ENCODE measurements at places on chromosomes 13 and 19. TPM values are rescaled to one million over a fixed set of nuclear protein-coding genes. Genes with fewer than 3 reads are reported as not detected.

GRCh38 chr13:41597348-41598041, 140.1 kb downstream of the RGCC start:
- H3K27me3 ChIP-seq = no peaks in the 10 kb centered on the region
- no peaks in the 10 kb centered on the region for H3K36me3 ChIP-seq
- no peaks in the 10 kb centered on the region for H3K4me1 ChIP-seq
- H3K27ac ChIP-seq = no peak overlapping the region
- no peak for DNase-seq
- no peak overlapping the region for H3K4me3 ChIP-seq

GRCh38 chr13:24269821-24270220, 39.6 kb upstream of the C1QTNF9 start:
- H3K27ac ChIP-seq = no peak overlapping the region
- H3K4me3 ChIP-seq = no peak overlapping the region
- no peaks in the 10 kb centered on the region for H3K36me3 ChIP-seq
- DNase-seq = no peak
- no peaks in the 10 kb centered on the region for H3K27me3 ChIP-seq

DNA sequence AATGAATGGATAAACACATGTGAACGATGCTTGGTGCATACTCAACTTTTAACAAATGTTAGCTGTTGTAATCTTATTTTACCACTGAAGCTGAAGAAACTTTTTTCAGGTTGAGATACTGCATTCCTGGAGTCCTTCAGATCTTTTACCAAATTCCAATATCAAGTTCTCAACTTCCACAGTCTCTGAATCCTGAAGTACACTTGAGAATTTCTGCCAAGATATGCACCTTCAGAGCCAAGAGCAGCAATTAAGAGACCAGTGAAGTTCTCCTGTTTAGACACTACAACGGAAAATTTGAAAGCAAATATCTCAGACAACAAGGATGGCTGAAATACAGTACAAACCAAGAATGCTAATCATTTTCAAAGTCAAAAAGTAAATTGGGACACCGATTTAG, 84.6 kb upstream of the MTIF3 start:
- no peak overlapping the region for H3K27ac ChIP-seq

- H3K4me3 ChIP-seq = no peak overlapping the region
- H3K27me3 ChIP-seq = no peaks in the 10 kb centered on the region
- DNase-seq = no peak
- no peaks in the 10 kb centered on the region for H3K36me3 ChIP-seq
Observed at GRCh38 chr13:42075517-42075916, 27.1 kb downstream of the DGKH start.

- no peak for DNase-seq
- no peaks in the 10 kb centered on the region for H3K27me3 ChIP-seq
Observed at GRCh38 chr19:452829-453228, 8.0 kb downstream of the SHC2 start.

DNA sequence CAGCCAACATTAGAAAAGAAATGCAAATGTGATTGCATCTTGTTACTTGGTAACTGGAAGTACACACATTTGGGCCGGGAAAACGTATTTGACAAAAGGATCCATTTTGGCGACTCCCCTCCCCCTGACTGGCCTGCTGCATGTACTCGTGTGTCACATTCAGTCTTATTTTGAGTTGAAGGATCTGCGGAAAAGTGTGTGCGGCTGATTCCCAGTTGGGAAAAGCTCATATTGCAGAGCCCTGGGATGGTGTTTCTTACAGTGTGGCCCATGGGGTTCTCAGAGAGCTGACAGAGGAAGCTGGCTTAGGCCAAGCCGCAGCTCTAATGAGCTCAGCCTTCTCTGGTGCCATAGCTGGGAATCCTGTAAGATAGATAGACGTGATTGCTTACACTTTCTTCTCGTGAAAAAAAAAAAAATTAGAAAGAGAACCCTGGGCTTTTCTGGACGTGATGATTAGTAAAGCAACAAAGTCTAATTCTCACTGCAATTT, 170.3 kb upstream of the ARGLU1 start:
- no peak overlapping the region for H3K27ac ChIP-seq
- no peaks in the 10 kb centered on the region for H3K27me3 ChIP-seq
- no peaks in the 10 kb centered on the region for H3K36me3 ChIP-seq
- no peaks in the 10 kb centered on the region for H3K4me1 ChIP-seq

GRCh38 chr13:98541191-98541590, 35.7 kb downstream of the STK24 start:
- no peaks in the 10 kb centered on the region for H3K36me3 ChIP-seq
- peaks cover 99% of the 10 kb centered on the region for H3K4me1 ChIP-seq
- peak overlapping the region; percentile 54 for H3K27ac ChIP-seq
- H3K27me3 ChIP-seq = no peaks in the 10 kb centered on the region
- DNase-seq = no peak

DNA sequence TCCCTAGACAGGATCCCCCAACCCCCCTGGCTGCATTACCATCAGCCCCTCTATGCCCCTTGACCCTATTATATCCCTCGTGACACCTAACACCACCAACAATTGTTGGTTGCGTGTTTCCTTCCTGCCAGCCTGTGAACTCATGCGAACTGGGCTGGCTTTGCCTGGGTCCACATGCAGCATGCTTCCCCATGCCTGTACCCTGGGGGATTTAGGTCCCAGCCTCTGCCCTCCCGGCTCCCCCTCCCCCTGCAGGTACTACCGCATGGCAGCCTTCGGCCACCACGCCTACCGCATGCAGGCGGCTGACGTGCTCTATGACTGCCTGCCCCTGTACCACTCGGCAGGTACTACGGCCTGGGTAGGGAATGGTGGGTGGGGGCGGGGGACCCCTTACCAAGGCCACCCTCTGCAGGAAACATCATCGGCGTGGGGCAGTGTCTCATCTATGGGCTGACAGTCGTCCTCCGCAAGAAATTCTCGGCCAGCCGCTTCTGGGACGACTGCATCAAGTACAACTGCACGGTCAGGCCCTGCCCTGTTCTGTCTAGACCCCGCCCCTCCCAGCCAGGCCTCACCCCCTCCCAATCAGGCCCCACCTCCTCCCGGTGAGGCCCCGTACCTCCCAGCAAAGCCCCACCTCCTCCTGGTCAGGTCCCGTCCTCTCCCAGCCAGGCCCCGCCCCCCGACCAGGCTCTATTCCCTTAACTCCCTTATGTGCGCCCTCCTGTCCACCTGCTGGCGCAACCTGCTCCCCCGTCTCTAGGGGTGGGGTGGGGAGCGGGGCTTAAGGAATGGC, 18.5 kb downstream of the SLC27A1 start:
- no peak overlapping the region for H3K27ac ChIP-seq
- no peaks in the 10 kb centered on the region for H3K36me3 ChIP-seq
- peaks cover 15% of the 10 kb centered on the region for H3K4me1 ChIP-seq
- H3K4me3 ChIP-seq = peak overlapping the region; percentile 5
- H3K27me3 ChIP-seq = no peaks in the 10 kb centered on the region
- no peak for DNase-seq

GRCh38 chr13:99956473-99957349, 14.9 kb downstream of the ZIC5 start:
- peaks cover 25% of the 10 kb centered on the region for H3K27me3 ChIP-seq
- peak overlapping the region; percentile 14 for H3K4me3 ChIP-seq
- H3K4me1 ChIP-seq = peaks cover 30% of the 10 kb centered on the region
- no peak for DNase-seq

DNA sequence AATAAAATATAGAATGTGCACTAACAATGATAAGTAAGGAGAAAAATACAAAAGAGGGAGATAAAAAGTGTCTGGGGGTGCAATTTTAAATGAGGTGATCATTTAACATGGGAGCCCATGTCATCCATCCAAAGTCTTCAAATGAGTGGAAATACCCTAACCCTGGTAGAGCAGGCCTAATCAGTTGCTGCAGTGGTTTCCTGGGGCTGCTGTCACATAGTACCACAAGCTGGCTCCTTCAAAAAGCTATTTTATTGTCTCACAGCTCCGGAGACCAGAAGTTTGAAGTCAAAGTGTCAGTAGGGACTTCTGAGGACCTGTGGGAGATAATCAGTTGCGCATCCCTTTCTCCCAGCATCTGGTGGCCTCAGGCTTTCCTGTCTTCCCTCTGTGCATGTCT, 717.9 kb downstream of the DIAPH3 start:
- no peak overlapping the region for H3K27ac ChIP-seq
- no peak for DNase-seq
- no peaks in the 10 kb centered on the region for H3K4me1 ChIP-seq
- H3K36me3 ChIP-seq = no peaks in the 10 kb centered on the region
- no peak overlapping the region for H3K4me3 ChIP-seq

ZNF66 gene
- total RNA-seq = 6.4 TPM

ZNF93 gene
- total RNA-seq = 4.2 TPM

DNA sequence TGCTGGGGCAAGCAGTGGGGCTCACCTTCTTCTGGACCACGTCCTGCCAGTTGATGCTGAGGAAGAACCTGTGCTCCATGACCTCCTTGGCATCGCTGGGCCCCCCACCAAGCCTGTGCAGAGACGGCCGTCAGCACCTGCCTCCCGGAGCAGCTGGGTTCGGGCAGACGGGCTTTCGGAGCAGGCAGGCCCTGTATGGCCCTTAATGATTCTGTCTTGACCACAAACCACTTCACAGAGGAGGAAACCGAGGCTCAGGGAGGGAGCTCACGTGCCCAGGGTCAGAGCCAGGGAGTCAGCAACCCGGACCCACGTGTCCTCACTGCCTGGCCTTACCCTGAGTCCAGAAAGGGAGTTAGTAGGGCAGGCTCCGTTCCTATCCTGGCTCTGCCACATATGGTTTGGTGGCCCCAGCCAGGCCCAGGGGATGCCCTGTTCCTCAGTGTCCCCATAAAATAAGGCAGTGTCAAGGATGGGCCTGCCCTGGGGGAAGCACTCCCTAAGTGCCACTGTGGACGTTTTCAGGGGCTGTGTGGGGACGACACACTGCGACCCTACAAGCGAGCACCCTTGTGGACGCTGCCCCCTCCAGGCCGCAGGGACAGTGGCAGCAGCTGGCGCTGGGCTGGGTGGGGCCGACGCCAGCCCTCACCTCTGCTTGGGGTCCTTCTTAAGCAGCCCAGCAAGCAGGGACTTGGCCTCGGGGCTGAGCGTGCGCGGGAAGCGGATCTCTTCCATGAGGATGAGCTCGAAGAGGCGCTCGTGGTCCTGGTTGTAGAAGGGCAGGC, 8.9 kb upstream of the CCNP start:
- no peaks in the 10 kb centered on the region for H3K27me3 ChIP-seq
- H3K27ac ChIP-seq = no peak overlapping the region
- H3K4me1 ChIP-seq = peaks cover 9% of the 10 kb centered on the region
- no peak for DNase-seq
